ENCODE measurements at places on chromosomes 4 and X.

DNA sequence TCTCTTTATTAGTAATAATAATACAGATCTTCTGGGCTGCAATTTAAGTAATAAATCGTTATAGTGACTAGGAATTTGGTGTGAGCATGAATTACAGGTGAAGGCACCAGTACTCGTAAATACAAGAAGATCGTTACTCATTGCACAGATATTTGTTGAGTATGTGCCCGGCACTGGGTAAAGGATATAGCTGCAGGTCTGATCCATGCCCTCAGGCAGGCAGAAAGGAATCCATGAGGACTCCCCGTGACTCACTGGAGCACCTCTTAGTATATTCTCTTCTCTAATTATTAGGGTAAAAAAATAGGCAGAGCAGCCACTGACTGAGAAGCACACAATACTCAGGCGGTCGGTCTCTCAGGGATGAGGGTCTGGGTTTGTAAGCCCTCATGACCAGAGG, 868.3 kb downstream of the RAB28 start:
- DNase-seq = no peak

GRCh38 chrX:16516232-16516876, 133.6 kb upstream of the S100G start:
- no peak for DNase-seq

GRCh38 chr4:124017185-124017785, 620.7 kb downstream of the SPRY1 start:
- DNase-seq = no peak

DNA sequence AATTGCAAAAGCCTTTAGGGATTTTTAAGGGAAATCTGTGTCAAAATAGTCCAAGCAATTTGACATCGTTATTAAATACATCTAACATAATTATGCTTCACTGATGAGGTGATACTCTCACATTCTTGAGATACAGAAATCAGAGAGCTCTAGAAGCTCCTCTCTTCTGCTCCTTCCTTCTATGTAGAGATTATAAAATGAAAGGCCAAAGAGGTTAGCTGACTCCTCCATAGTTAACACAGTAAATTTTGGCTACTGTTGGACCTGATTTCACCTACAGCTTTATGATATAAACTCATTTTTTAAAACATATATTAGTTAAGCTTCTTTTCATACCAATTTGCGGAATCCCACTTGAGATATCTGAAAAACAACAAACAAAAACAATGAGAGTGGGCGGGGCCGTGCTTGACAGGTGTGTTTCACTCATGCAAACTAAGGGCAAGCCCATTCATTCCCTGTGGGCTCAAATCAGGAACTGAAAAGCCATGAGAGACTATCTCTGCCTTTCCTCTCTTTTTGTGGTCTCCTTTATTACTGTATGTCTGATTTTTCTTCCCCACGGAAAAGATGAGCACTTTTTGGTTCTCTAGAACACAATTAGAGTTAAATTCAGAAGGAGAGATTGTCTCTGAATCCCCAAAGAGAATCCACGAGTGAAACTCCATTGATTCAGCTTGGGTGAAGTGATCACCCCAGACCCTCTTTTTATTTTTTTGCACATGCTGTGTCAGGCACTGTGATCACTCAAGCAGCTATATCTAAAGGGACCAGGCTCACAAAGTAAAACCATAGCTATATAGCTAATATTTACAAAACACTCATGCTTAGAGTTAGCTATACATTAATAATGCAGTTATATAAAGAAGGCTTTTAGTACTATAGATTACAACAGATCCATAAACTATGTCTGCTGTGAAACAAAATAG, 566.3 kb downstream of the IL15 start:
- no peak for DNase-seq

- DNase-seq = peak; percentile 35
These were observed 2.5 kb downstream of the GALNT7 start for GRCh38 chr4:173171098-173171497.

DNA sequence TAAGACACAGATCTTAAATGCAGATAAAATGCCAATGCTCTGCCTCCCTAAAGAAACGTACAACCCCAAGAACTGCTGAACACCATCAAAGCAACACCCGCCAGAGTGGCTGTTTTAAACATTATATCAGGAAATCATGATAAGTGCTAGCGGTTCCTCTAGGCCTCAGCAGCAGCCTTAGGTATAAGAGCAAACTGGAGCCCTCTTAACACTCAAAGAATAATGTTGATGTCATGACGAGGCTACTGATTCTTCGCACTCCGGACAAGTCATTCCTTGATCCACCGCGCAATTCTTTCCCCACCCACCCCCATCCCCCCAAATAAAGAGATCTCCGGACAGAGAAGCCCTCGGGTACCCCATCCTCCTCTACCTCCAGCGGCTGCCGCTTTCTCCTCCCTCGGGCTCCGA, 507 bp downstream of the LIN54 start:
- no peak for DNase-seq

DNA sequence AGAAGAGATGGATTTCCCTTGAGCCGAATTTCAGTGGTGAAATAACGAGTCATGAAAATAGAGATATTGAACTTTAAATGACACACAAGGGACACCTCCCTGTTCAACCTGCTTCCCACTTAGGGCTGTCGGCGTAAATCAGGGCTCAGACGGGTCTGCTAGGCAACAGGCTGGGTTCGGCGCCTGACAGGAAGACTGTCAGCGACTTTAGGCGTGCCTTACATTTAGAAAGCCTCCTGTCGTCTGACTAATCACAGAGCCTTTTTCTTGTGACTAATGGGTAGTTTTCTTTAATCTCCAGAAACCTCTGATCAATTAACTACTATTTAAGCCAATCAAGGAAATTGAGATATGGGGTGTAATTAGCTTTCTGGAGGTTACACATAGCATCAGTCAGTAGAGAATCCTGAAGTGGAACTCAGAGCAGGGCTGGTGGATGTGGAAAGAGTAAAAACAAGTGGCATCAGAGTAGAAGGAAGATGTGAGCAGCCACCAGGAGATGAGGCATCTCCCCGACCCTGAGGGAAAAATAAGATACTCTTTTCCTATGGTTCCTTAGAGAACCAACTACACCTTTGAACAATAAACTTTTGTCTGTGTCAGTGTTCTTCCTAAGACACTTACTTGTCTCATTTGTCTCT, 86.2 kb upstream of the HS3ST1 start:
- DNase-seq = no peak

GRCh38 chr4:90099812-90100211, 27.4 kb upstream of the CCSER1 start:
- DNase-seq = no peak

DNA sequence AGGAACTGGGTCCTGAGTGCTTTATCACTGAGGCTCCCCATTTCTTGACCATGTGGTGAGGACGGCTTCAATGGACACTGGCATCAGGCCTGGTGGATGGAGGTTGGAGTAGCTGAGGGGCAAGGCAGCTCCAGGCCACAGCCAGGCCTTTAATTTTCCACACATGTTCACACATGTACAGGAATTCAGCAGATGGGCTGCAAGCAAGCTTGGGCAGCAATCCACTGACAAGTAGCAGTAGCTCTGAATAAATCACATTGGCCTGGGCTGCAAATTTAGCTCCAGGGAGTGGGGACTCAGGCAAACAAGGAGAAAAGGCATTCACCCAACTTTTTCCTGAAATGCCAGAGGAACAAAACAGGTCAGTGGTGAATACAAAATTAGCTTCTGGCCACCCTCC, 107.8 kb upstream of the SCML1 start:
- no peak for DNase-seq

- DNase-seq = no peak
These were observed 62.6 kb upstream of the CLNK start for GRCh38 chr4:10747186-10747585.
